Renal cortex interstitium (tissue), 15 donors: ENCODE measurements at places on chromosomes 3 and 15.

DNA sequence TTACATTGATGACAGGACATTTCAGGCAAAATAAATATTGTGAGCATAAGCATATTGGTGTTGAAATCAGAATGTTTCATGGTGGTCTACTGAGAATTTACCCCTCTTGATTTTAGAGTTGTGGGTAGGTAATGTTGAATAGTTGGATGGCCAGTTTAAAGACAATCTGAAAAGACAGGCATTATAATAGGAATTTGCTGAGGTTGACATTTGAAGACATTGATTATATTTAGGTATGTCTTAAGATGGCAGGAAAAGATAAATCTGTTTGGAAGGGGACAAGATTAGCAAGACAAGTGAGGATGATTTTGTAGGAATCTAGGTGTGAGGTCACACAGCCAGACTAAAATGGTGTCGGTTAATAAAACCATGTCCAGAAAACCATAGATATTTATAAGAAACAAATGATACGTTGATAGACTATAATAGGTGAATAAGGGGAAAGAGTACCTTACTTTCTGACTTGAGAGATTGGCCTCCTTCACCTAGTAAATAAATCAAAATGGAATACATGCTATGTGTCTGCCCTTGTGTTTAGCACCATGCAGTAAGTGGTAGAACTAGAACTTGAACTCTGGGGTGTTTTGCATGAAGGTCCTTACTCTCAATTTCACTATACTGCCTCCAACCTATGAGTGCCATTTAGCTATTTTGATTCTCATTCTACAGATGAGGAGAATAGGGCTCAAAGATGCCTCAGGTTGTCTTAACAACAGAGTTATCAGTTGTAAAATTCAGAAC lies 57.9 kb downstream of the ALCAM start:
- no peak for DNase-seq

DNA sequence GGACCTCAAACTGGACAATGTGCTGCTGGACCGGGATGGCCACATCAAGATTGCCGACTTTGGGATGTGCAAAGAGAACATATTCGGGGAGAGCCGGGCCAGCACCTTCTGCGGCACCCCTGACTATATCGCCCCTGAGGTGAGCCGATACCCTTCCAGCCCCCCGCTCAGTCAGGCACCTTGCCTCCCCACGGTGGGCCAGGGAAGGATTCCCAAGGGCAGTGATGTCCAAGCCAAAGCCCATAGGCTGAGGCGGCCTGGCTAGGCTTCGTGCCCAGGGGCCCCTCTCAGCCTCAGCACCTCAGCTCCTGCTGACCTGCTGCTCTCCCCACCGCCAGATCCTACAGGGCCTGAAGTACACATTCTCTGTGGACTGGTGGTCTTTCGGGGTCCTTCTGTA lies 27.7 kb downstream of the PRKCD start:
- no peak for DNase-seq

GRCh38 chr15:70121624-70122302 lies 24.0 kb upstream of the TLE3 start:
- DNase-seq, result no peak

- no peak for DNase-seq
Measured at GRCh38 chr15:40190591-40190990, 29.7 kb downstream of the BUB1B start.

DNA sequence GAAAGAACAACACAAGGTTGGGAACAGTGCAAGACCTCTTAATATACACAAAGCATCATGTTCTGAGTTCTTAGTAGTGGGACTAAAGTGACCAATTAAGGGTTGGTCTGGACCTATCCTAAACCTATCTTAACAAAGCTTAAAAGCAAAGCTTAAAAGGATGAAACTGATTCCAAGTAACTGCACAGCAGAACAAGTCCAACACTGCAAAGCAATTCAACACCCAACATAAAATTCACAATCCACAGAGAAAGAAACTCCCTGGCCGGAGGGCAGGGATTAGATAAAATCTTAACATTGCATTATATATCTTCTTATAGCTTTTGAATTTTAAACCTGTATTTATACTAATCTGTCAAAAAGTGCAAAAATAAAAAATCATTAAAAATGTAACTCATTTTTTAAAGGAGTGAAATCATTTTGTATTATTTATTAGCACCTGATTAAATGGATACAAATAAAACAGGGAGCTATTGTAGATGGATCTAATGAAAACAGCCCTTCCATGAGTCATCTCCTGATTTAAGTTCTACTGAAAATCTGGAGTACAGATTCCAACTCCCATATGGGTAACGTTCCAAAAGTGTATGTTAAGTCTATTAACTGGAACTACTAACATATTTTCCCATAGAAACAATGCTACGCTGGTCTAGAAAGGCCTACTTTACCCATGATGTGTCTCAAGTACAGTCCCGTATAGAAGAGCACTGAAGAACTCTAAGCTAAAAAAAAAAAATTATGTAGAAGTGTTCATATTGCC lies 34.9 kb downstream of the PIK3R4 start:
- DNase-seq, result no peak
